ENCODE measurements at places on chromosomes 5 and 9.

GRCh38 chr9:77011973-77012821, 7.3 kb upstream of the FOXB2 start:
- DNase-seq, result no peak

DNA sequence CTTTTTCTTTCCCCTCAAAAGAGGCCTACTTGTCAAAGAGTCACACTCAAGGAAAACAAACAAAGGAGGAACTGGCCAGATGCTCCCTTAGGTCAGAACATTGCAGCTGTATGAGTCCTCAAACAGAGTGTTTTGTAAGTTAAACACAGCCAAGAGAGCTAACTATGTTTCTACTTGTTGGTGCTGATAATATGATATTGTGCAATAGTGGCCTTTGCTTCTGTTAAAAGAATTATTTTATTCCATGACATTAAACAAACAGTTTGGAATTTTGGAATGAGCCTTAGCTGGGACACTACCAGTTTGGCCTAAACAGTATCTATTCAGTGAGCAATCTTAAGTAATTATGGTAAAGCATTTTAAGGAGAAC, 56.0 kb upstream of the TPD52L3 start:
- no peak for DNase-seq

DNA sequence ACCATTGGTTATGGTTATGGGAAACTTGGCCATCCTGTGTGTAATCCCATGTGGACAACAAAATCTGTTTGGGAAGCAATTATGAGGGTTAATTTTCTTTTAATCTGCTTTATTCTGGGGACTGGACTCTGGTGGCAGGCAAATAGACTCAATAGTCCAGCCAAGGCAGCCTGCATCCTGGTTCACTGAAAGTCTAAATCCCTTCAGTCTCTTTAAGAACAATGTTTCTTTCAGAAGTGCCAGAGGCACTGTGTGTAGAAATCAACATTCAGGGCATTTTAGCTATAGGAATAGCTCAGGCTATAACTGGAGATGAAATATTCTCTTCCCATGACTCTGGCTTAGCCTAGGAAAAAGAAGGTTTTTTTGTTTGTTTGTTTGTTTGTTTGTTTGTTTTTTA, 118.0 kb downstream of the SPATA31D1 start:
- DNase-seq, result no peak

DNA sequence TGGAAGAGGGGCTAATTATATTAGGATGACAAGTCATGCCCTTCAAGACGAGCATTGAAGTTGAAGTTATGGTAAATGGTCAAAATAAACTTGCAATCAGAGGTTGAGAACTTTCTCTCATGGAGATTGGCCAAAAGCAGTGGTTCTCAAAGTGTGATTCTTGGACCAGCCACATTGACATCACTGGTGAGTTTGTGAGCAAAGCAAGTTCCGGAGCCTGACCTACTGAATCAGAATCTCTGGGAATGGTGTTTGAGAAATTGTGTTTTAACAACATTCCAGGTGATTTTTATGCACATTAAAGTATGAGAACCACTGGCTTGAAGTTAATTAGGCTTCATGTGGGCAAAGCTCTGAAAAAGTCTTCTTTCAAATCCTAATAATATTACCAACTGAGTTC, 403.5 kb downstream of the ZSWIM6 start:
- no peak for DNase-seq

GRCh38 chr5:150489360-150490295, 18.3 kb upstream of the NDST1 start:
- DNase-seq, result no peak

DNA sequence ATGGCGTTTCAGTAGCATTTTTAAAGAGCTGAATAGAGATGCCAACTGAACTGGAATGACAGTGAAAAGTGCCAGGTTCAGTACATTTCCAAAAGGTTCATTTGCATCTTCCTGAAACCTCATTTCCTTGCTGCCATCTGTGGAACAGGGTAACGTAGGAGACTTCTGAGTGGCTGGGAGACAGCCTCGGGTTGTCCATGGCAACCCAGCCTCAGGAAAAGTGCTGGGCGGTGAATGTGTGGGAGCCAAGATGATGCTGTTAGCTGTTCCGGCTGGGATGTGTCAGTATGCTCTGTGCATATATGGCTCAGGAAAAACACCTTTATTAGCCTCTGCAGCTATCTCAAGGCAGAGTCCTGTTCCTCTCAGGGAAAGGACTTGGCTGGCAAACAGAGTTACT, 87.5 kb downstream of the KLHL3 start:
- no peak for DNase-seq

DNA sequence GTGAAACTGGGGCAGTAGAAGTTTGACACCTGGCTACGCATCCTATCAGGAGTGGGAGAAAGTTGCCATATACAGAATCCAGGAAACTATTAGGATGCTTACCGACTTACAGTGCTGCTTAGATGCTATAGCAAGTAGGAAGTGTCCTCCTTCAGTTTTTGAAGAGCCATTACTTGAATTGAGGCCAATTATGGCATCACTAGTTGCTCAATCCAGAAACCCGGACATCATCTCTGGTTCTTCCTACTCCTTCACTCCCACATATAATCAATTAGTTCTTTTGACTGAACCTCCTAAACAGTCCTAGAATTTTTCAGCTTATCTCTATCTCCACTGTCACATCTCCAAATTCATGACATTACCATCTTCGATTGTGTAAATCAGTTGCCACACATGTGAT, 41.8 kb upstream of the UGCG start:
- DNase-seq, result no peak

GRCh38 chr9:109383356-109383755, 62.5 kb upstream of the EPB41L4B start:
- no peak for DNase-seq

GRCh38 chr5:159953609-159954008, 37.3 kb downstream of the ADRA1B start:
- no peak for DNase-seq

- no peak for DNase-seq
Measured at GRCh38 chr9:105114318-105114717, 130.1 kb upstream of the SLC44A1 start.

DNA sequence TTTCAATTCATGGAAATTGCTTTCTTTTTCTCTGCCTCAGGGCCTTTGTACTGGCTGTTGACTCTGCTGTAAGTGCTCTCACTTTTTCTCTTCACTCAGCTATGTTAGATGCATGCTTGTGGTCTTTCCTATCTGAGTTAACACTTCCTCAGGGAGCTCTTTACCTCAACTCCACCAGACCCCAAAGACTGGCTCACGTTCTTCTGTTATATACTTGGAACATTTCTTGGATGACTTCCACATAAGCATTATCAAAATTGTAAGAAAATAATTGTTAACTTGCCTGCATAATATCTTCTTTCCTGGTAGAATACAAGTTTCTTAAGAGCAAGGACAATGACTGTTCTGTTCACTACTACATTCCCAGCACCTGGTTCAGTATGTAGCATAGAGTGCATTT, 455.9 kb downstream of the EBF1 start:
- DNase-seq, result no peak

- DNase-seq, result no peak
Measured at GRCh38 chr9:32398207-32398606, 13.8 kb downstream of the ACO1 start.

DNA sequence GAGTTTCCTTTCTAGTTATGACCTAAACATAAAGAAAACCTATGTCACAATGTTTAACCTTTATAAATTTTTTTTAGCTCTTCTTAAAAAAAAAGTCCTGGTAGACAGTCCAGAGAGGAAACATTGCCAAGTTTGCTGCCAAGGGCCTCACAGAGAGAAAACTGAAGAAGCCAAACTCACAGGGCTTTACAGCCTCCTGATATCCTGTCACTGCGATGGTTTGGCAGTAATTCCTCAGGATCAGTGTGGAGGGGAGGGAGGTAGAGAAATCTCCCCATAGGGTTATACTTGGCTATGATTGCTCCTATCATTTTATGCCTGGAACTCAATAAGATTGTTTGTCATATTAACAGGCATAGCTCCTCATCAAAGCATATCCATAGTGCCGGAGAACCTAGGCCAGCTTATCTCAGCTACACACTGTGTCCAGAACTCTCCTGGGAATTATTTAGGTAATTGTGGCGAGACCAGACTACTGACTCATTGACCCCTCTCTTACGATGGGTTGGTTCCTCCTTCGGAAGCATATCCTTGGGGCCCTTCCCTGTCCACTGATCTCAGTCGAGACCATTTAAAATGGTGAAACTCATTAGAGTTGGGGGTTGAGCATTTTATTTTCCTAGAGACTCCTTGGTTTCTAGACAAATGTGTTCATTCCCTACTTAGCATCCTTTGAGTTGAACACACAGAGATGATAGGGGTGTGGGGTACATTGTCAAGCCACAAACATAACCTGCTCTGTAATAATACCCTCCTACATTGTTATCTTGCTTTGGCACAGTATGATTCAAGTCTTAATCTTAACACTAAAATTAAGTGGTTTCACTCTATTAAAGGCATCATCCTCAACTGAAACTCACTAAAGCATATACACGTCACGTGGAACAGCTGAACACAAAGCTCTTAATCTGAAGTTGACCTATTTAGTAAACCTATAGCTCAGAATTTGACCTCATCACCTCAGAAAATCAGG, 53.4 kb upstream of the TMC1 start:
- no peak for DNase-seq

DNA sequence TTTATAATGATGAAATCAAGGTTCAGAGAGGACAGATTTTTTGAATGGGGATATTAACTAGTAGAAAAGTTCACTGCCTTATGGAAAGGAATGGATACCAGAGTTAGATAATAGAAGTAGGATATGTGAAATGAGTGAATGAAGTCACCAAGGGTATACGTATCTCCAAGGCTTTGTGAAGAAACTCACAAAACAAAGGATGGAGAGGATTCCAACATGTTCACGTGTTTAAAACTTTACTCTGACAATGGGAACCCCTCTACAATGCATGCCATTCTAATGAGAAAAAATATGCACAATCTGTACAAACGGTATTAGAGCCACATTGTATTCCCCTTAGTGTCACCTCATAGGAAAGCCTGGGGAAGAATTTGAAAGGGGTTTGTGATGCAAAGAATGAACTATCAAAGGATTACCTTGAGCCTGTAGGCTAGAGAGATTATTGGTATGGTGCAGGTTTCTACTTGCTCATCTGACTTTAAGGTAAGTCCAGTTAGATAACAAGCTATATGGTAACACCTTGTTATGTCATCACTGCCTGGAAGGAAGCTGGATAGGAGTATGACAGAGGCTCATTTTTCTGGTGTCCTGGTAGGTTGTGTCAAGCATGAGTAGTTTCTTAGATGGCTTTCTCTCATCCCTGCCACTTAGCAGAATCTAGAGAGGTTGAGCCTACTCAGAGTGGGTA, 250.3 kb upstream of the SEMA6A start:
- no peak for DNase-seq

DNA sequence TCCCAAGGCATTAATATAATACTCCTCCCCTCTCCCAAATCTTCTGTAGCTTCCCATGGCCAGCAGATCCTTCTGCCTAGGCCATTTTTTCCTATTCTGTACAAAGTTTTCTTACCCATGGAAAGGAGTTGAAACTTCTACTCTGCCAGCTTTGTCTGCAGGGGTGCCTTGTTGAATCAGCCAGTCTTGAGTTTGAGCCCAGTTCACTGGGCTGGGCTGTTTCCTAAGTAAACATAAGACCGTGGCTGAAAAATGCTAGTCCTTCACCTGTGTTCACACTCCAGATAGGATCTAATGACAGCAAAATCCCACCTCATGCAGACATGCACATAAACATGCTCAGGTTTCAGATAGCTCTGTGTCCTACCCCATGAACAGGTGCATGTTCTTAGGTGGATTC, 10.4 kb downstream of the TEX48 start:
- DNase-seq, result no peak

DNA sequence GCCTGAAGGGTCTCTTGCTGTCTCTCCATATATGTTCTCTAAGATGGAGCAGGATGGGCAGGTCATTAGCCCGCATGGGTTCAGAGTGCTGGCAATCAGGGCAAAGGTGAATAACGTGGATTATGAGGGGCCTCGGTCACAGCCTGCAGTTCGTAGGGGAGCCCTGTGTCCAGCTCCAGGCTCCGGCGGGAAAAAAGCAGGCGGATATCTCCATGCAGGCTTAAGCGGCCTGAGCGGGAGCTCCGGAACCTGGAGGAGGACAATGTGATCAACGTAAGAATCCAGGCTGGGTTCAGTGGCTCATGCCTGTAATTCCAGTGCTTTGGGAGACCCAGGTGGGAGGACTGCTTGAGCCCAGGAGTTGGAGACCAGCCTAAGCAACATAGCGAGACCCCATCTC, 2.2 kb upstream of the STOML2 start:
- no peak for DNase-seq

- no peak for DNase-seq
Measured at GRCh38 chr5:150670948-150671310, 9.9 kb downstream of the MYOZ3 start.

DNA sequence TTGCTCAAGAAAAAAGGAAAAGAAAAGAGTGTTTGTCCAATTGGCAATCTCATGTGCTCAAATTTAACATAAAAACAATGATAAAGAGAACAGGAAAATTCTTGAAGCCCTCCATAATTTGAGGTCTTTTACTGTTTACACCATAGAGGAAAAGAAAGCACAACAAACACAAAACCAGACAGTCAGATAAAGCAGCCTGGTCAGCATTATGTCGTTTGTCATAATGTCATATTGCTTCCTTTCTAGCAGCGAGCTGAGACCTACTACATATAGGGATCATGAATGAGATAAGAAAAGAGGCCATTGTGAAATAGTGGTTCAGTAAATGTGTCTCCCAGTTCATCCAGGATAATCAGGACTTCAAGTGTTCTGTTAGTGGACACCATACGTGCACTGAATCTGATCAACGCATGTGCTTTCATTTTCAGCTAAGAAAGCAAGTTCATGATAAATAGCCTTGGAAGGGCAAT, 64.7 kb upstream of the SELENOP start:
- DNase-seq, result no peak

Measured in NCI-H2081 treated with DMSO at 0.1 percent for 48 hours (cell line).